ENCODE measurements at places on chromosomes 5 and 9.

GRCh38 chr5:144002876-144003275, 167.6 kb downstream of the YIPF5 start:
- no peak for DNase-seq

DNA sequence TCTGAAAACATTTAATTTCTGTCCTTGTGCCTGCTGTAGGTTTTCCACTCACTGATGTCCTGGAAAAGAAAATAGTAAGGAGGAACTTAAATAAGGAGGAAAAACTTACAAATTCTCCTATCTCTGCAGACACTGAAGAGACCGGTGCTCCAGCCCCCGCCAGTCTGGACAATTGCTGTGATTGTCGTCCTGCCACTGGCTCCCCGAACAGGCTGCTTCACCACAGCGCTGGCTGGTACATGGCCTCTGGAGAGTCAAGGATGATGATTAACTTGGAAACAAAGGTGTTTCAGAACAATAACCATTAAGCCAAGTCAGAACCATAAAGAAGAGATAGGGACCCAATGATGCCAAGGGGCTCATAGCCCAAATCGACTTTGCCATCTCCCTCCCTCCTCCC, 7.3 kb downstream of the PLAC8L1 start:
- no peak for DNase-seq

GRCh38 chr9:109428854-109429253, 69.3 kb downstream of the PTPN3 start:
- no peak for DNase-seq

- no peak for DNase-seq
Measured at GRCh38 chr9:100014846-100015245, 84.0 kb downstream of the ERP44 start.

- no peak for DNase-seq
Measured at GRCh38 chr9:33434317-33435105, 12.9 kb downstream of the AQP3 start.

GRCh38 chr5:179816796-179817469, 3.8 kb upstream of the SQSTM1 start:
- DNase-seq, result peak; percentile 56

DNA sequence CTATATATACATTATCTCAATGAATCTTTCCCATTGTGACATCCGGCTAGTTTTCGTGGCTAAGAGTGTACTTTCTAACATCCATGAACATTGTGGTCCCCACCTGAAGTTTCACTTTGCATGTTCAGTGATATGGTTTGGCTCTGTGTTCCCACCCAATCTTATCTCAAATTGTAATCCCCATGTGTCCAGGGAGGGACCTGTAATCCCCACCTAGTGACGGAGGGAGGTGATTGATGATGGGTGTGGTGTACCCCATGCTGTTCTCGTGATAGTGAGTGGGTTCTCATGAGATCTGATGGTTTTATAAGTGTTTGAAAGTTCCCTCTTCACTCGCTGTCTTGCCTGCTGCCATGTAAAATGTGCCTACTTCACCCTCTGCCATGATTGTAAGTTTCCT, 28.1 kb downstream of the MRPL22 start:
- DNase-seq, result no peak

DNA sequence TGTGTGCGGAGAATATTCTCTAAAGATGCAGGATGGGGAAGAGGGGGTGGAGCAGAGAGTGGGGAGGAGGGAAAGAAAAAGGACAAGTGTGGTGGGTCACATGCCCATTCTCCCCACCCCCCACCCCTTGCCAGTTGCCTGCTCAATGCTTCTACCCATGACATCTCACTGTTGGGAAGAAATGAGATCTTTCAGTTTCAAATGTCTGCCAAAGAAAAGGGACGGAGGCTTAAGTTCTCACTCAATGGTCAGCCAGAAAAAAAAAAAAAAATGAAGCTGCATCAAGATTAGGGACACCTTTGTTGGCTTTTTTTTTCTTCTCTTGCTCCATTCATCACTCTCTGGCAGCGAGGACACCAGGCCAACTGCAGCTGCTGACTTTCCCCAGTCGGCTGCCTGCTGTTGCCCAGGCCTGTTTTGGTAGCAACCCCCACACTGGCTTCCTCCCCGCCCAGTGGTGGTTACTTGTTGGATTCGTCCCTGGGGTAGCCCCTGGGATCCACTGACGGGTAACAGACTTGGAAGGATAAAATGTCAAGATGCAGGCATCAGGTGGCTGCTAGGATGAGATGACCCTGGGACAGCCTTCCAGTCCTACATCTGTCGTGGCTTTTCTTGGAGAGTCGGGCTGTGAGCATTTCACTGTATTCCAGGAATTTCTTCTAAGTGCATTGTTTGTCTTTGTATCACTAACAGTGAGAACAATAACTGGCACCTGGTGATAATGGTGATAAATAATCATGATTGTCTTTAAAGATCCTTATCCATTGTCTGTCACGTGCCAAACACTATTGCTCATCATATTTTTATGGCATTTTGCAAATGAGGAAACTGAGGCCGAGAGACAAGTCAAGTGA, 9.1 kb downstream of the WWC1 start:
- DNase-seq, result no peak

DNA sequence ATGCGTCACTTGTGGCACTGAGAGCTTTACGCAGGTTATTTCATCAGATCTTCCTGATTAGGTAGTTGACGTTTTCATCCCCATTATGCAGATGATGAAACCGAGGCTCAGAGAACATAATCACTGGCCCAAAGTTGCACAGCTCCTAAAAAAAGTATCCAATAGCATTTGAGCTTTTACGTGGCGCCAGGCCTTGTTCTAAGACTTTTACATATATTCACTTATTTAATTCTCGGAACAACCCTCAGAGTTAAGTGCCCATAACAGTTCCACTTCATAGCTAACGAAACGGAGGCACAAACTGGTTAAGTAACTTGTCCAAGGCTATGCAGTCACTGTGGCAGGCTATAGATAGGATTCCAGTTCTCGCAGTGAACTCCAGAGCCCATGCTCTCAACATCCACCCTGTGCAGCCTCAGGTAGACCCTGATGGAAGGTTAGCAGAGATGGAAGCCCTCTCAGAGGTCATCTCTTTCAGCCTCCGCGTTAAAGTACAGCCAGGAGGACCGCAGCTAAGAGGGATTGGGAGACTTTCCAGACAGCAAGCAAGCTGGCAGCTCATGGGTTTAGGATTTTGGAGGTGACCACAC, 39.3 kb downstream of the AMBP start:
- no peak for DNase-seq

All from right kidney (tissue), 9 donors.